PC-3 (cell line): ENCODE measurements at places on chromosomes 5 and 9. TPM values are rescaled to one million over a fixed set of nuclear protein-coding genes. Genes with fewer than 3 reads are reported as not detected.
A peak's percentile ranks its signal among the peaks of the same experiment; 100 is the strongest.

- no peak overlapping the region for H3K27ac ChIP-seq
- no peaks in the 10 kb centered on the region for H3K27me3 ChIP-seq
- H3K4me1 ChIP-seq = no peaks in the 10 kb centered on the region
- no peak overlapping the region for H3K4me3 ChIP-seq
- DNase-seq = no peak
- H3K36me3 ChIP-seq = no peaks in the 10 kb centered on the region
These were observed 30.7 kb downstream of the INVS start for GRCh38 chr9:100129772-100130171.

DNA sequence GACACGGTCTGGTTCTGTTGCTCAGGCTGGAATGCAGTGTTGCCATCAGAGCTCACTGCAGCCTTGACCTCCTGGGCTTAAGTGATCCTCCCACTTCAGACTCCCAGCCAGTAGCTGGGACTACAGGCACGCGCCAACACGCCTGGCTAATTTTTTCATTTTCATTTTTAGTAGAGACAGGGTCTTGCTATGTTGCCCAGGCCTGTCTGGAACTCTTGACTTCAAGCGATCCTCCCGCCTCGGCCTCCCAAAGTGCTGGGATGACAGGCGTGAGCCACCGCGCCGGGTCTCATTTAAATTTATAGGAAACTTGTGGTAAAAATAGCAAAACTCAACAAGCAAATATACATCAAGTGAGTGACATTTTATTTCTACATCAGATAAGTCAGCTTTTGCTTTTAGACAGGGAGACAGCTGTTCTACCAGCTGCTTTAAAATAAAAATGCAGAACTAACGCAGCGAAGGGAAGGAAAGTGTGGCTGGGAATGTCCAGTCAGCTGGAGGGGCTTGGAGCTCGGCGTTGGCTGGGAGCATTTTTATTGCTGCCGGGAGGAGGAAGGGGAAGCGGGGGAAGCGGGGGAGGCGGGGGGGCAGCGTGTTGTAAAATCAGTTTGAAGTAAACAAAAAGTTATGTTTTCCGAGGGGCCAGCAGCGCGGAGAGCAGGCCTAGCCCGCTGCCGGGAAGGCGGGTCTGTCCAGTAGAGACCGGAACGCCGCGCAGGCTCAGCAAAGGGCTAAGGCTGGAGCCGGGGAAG, 707 bp upstream of the ZFYVE16 start:
- H3K27me3 ChIP-seq = no peaks in the 10 kb centered on the region
- peak overlapping the region; percentile 82 for H3K4me3 ChIP-seq
- H3K36me3 ChIP-seq = no peaks in the 10 kb centered on the region
- no peak for DNase-seq
- peak overlapping the region; percentile 87 for H3K27ac ChIP-seq

Gene GAS1
- total RNA-seq = not detected in 2 replicates

GRCh38 chr5:121239951-121240350, 611.7 kb upstream of the FTMT start:
- H3K36me3 ChIP-seq = no peaks in the 10 kb centered on the region
- no peak overlapping the region for H3K4me3 ChIP-seq
- no peak overlapping the region for H3K27ac ChIP-seq
- H3K4me1 ChIP-seq = no peaks in the 10 kb centered on the region

GRCh38 chr9:3475300-3476020, 50.3 kb downstream of the RFX3 start:
- no peak for DNase-seq
- no peak overlapping the region for H3K27ac ChIP-seq
- no peaks in the 10 kb centered on the region for H3K27me3 ChIP-seq
- no peak overlapping the region for H3K4me3 ChIP-seq
- 0 out of 2 replicates have a peak, but pooled peaks cover 4% of the 10 kb centered on the region for H3K4me1 ChIP-seq

DNA sequence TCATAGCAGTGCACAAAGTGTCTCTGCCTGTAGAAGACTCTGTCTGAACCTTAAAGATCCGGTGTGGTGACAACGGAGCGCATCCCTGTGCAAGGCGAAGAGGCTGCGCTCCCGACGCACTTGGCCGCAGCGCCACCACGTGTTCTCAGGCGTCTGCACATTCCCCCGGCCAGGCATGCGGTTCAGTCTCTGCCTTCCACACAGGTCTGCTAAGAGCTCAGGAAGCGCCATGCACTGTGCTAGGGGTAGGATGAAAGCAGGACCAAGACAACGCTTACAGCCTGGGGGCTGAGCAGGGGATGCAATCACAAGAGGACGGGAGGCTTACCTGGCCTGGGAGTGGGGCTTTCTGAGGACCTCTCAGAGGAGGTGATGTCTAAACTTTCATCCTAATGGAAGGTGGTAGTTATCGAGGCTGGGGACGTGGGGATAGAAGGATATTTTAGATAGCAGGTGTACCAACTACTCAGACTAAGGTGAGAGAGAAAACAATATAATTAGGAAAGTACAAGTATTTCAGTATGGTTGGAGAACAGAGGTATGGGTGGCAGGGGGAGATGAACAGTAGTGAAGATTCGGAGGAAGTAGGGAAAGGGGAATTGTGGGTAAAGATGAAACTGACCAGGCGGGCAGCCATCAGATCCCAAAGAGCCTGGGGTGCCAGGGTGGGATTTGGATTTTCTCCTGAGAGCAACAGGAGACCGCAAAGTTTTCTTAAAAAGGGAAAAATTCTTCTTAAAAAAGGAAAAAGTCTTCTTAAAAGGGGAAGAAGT, 13.3 kb downstream of the CAPSL start:
- peak overlapping the region; percentile 40 for H3K4me3 ChIP-seq
- H3K27ac ChIP-seq = peak overlapping the region; percentile 33
- H3K27me3 ChIP-seq = peaks cover 9% of the 10 kb centered on the region
- DNase-seq = peak; percentile 85
- H3K4me1 ChIP-seq = peaks cover 30% of the 10 kb centered on the region

Gene CARD6
- total RNA-seq = 1.3 and 2.4 TPM in 2 replicates
